ENCODE measurements at places on chromosomes 3 and 15.

DNA sequence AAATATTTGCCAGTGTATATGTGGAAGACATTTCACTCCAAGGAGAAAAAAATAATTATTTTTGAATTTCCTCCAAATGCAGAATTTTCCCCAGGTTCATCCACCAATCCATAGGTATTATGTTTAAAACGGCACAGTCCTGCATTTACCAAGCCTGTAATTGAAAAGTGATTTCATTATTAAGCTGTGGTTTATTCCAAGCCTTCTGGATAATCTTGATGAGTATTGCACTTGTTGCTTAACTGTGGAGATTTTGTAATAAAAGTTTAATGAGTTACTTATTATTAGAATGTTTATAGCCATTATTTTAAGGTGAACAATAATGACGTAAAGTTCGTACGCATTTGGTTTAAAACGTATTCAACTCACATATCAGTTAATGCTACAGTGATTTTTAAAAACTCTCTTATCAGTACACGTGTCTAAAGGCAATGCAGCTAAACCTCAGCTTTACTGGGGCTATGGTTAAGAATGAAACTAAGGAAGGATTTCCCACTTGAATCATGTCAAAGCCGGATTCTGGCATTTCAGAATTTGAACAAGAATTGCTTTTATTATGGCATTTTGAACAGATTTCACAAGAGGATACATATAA is 283.9 kb downstream of the MECOM start:
- no peak for DNase-seq

- no peak for DNase-seq
These were observed 339.2 kb downstream of the FOXP1 start for GRCh38 chr3:71244153-71244825.

DNA sequence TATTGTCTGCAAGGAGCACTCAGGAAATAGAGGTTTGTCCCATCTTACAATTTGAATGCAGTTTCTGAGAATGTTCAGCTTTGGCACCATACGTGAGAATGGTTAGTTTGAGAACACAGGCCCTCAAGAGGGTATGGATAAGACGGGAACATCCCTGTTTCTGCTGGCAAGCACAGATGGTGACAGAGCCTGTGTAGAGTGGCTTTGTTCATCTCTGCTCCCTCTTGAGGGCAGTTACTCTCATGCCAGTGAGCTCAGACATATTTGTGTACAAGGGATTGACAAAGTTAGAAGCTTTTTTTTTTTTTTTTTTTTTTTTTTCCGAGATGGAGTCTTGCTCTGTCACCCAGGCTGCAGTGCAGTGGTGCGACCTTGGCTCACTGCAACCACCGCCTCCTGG is 71.5 kb upstream of the FILIP1L start:
- DNase-seq, result no peak

DNA sequence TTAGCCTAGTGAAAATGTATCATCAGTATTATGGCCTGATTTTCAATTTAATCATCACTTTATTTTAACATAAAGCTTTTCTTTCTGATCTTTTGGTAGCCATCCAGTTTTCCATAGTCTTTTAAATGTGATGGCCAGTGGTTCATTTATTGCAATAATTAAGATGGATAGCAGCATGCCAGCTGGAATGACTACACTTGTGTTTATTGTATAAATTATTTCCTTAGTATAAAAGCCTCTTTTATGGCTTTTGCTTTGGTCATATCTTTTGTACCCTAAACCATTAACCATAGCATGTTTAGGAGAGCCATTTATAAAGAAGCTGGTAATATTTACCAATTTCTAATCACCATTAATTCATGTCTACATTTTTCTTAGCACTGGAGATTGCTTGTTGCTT is 31.7 kb downstream of the ALCAM start:
- DNase-seq, result no peak

DNA sequence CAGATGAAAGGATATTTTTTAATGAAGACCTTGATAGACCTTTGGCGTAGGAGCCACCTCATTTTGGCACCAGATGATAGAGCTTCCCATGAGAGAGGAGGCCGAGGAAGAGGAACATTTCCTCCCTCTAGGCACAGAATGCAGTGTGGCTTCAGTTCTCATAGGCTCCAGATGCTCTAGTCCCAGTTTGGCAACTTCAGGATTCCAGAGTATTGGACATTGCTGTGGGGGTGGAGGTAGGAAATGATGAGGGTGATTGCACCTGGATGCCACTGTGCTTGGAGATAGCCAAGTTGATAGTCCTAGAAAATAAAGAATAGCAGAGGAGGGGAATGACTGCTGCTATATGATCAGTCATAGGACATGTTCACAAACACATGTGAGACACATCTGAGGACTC is 58.3 kb upstream of the KY start:
- no peak for DNase-seq

GRCh38 chr3:8938021-8938420 is 25.3 kb downstream of the RAD18 start:
- DNase-seq, result no peak

DNA sequence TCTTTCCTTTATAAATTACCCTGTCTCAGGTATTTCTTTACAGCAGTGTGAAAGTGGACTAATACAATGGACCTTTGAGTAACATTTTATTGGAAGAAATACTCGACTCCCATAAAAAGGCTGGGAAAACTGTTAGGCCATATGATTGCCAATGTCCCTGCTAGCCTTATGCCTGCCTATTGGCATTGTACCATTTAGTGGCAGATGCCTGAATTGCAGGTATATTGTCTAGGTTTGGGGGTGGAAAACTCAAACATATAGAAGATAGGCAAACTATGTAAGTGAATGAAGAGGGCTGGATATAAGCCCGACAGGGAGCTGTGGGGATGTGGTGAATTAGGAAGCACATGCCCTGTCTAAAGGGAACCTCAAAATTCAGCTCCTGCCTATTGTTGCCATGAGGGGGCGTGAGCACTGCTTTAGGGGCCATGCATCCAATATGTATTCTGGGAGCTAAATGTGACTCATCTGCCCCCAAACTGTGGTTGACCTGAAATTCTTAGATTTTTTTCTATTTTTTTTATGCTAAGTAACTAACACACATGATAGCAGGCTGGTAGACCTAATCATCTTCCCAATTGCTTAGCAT is 65.2 kb upstream of the TRA2B start:
- DNase-seq, result no peak

GRCh38 chr3:102089239-102089638 is 239.9 kb downstream of the NFKBIZ start:
- DNase-seq, result no peak

- no peak for DNase-seq
These were observed 735.1 kb upstream of the LMCD1 start for GRCh38 chr3:7766530-7766929.

DNA sequence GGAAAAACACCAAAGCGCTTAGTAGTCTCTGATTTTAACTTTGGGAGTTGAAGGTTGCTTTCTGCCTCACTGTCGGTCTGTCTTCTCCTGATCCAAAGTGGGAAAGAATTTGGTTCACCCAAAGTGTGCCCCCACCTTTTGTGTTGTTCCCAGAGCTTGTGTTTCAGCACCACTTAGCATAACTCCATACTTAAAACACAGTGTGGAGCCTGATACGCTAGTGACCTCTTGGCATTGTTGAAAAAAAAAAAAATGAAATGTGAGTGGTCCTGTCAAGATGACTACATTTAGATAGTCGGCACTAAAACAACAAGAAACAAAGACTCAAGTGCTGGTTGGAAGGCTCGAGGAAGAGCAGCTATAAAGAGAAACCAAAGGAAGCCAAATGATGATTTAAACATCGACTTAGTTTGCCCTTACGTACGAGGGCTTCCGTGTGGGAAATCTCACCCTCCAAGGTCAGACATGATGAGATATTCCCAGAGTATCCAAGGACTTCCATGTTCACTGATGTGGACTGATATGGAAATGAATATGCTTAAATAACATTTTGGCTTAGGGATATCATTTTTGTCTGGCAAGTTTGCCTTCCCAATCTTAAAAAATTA is 178.8 kb downstream of the MEIS2 start:
- DNase-seq, result no peak

DNA sequence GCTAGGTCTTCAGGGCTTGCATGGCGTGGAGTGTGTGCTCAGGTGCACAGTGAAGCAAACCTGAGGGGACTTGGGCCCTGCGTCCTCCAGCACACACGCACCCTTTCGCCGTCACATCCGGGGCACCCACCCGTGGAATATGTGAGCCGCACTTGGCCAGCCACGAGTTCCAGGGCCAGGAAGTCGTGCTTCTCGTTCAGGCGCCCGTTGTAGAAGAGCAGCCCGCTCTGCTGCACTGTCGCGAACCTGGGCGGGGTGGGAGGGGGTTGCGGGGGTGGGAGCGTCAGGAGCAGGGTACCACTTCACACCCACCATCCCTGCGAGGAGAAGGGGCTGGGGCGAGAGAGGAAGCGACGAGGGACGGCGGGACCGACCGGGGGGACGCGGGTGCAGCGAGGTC is 7.1 kb downstream of the CELSR3 start:
- DNase-seq, result no peak

GRCh38 chr3:128573707-128574162 is 76.9 kb downstream of the RPN1 start:
- no peak for DNase-seq

- no peak for DNase-seq
These were observed 63.9 kb downstream of the CRTC3 start for GRCh38 chr15:90593499-90594158.

DNA sequence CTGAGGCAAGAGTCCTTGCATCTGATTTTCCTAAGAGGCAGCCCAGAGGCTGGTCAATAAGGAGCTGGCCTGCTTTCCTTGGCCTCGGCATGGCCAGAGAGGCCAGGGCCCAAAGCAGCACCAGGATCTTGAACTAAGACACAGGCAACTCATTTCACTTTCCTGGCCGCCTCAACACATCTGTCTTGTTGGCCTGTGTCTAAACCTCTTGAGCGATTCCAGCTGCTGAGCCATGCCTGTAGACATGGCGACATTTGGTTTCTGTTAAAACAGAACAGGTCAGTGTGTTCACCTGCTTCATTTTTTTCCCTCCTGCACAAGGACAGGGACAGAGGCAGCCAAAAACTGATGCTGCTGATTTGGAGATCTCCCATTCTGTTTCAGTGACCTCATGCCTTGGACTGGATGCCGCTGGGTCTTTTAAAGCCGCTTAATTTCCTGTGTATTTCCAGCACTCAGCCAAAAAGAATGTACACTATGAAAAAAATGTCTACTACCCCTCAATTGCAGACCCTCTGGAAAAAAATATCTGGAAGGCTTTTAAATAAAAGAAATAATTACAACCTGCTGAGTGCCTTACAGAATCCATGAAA is 266.6 kb upstream of the ICE2 start:
- no peak for DNase-seq

GRCh38 chr3:138942861-138943623 is 3.9 kb downstream of the FOXL2 start:
- no peak for DNase-seq

DNA sequence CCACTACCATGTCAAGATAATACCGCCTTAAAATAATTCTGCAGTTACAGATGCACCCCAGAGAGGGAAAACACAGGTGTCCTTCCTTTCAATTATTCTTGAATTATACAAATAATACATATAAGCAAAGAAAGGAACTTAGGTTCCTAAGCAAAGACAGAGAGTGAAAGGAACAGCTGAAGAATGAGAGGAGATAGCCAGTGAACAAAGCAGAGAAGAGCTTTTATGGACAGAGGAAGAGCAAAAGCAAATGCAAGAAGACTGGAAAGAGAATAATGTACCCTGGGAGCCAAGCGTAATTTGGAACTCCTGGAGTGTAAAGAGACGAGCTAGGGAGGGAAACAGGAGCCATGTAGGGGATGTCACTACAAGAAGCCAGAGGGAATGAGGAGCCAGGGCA is 21.7 kb downstream of the GPR176 start:
- no peak for DNase-seq

DNA sequence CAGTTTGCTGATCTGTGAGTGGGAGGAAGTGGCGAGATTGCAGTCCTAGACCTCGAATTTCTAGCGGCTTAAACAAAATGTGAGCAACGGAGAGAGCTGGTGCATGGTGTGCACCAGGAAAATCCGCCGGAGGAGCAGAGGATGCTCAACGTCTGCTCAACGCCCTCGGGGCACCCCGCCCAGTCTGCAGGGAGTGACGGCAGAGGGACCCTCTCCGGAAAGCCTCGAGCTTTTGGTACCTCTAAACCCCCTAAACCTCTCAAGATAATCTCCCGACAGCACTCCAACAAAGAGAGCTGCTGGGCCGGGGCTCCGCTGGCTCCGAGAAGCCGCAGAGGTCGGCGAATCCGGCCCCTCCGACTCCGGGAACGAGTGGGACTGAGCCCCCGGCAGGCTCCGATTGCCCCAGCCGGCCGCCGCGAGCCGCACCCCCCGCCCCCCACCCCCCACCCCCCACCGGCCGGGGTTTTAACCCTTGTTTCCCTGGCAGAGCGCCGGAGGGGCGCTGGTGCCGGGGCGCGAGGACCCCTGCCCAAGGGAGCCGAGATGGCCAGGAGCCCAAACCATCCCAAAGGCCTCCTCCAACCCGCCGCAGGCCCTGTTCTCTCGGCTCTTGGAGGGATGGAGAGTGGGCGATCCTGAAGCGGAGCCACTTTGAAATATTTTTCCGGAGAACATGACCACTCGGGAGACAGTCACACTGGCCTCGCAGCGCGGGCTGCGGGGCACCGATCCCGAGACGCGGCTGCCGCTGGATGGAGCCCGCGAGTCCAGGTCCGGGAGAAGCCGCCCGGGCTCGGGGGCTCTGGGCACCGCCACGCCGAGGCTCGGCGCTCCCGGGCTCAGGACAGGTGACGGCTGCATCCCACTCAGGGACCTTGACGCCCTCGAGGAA is 1.5 kb downstream of the MEGF11 start:
- DNase-seq, result peak; percentile 14

GRCh38 chr3:160384639-160385318 is 14.2 kb downstream of the IFT80 start:
- no peak for DNase-seq

DNA sequence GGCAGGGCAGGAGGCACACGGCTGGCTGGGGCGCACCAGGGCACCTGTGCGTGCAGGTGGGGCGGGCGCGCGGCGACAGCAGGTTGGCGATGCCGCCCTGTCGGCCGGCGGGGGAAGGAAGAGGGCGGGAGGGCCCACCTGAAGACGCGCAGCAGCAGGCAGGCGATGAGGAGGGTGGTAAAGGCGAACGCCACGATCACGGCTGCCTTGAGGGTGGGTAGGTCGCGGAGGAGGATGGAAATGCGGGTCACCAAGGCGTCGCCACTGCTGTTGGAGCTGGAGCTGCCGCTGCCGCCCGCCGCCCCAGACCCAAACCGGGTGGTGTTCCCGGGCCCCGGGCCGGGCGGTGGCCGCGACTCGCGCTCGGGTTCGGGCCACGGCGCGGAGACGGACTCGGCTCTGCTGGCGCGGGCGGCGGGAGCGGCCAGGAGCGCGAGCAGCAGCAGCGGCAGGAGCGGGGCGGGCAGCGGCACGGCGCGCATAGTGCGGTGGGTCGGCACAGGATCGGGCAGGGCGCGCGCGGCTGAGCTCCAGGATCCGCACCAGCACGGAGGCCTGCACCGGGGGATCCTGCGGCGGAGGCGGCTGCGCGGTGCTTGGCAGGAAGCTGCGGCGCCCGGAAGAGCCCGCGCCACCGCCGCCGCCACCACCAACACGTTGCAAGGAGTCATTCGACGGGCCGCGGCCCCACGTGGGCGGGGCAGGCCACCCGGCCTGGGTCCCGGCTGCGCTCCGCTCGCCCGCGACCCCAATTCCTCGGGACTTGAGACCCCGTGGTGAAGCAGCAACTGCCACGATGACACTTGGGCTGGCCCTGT is at the start of gene FAM174B:
Gene FAM174B (minus strand): TSS at position 598 of the 818 bp plus-strand sequence.
- DNase-seq, result peak; percentile 49

Data from nucleus accumbens (tissue), 56 donors.